ENCODE measurements at places on chromosomes 3 and 15.

GRCh38 chr3:27877061-27878013 is 155.2 kb upstream of the EOMES start:
- no peak for DNase-seq

DNA sequence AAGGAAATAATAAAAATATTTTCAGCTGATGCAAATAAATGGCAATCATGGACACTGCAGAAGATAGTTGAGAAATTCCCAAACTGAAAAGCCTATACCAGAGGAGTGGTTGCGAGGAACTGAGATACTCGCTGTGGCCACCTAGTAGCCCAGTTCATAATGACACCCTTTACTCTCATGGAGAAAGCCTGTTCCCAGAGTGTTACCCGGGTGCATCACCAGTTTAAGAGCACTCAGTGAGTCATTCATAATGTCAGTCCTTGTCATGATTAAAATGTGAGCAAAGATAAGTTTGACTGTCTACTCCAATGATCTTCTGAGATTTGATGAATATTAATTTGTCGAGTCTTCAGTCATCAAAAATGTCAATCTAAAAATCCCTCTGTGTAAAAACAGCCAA is 138.4 kb upstream of the LRRC3B start:
- DNase-seq = no peak

DNA sequence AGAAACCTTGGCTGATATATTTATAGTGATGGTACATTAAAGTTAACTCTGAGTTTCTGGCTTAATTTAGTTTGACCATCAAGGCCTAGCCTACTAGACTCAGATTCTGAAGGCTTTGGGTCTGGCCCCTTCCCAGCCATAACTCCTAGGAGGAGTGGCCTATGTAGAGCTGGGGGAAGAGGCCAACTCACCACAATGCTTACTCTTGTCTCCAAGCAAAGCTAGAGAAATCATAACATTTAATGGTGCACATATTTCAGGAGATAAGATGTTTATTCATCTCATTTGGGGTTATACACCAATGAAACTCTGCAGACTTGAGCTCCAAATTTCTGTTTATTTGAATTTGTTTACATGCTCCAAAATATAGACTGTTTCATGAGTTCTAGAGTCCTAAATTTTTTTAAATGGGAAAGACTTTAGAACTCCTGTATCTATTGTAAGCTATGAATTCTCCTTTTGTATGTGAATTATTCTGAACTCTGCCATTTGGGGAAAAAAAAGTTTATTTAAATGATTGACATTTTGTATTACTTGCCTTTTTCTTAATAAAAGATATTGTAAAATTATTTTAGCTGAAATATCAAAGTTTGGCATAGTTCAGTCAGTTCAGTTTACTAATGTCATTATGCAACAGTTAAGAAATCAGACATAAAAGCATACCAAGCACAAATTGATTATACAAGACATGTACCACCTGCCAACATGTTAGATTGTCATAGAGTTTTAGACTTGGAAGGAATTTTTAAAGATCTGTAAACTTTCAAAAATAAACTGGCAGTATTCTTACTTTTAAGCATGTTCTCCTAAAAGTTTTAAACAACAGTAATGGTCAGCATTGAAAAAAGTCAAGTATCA is 143.4 kb upstream of the NR2E3 start:
- DNase-seq = no peak

DNA sequence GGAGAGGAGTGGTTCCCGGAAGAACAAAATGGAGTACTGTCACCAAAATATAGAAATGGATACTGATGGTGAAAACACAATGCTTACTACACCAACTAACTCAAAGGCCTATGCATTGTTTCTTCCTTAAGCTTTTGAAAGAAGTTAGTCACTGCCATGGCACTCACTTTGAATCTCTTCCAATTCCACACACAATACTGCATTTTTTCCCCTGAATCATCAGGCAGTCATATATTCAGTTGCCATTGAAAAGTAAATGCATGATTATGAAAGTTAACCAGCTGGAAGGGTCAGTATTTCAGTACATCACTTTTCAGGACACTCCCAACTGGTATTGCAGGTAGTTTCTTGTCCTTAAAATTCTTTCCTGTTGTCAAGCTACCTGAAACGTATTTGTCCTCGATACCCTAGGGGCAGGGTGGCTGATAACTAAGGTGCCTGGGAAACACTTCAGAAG is 9.0 kb upstream of the LRRFIP2 start:
- no peak for DNase-seq

- DNase-seq = no peak
Measured at GRCh38 chr3:130386604-130387263, 41.3 kb downstream of the COL6A5 start.

DNA sequence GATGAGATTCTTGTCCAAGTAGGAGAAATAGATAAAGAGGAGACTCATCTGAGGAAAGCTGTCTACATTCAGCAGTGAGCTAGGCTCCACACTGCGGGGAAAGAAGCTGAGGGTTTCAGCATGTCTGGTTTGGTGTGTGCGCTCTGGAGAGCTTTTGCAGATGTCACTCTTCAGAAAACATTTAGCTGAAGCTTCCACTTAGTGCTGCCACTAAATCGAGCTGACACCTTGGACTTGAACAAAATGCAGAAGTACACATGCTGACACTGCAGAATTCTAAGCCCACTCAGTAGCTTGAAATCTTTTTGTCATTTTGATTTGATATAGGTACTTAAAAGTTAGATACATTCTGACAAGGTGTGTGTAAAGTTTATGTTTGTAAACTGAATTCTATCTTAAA is 32.3 kb upstream of the CRTC3 start:
- DNase-seq = no peak

DNA sequence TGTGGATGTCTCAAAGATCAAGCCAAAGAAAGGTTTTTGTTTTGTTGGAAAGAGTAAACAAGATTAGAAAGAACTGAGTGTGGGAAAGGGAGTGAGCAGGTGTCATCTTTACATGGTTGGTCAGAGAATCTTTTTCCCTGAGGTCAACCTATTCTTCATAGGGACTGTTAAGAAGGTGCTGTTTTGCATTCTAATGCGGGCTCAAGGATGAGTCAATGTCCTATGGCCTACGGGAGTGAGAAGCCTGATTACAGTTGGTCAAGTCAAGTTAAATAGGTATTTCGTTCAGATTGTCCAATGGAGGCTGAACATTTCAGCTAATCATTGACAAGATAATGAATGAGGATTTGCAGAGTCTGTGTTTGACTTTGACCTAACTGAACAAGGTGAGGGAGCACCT is 491.2 kb upstream of the PDZRN3 start:
- no peak for DNase-seq

GRCh38 chr3:136937851-136938250 is 19.9 kb upstream of the IL20RB start:
- no peak for DNase-seq

GRCh38 chr3:171257251-171258203 is 202.7 kb downstream of the TNIK start:
- peak; percentile 81 for DNase-seq

- DNase-seq = no peak
Measured at GRCh38 chr3:153150991-153151390, 11.0 kb upstream of the RAP2B start.
